ENCODE measurements at places on chromosomes 4 and X.

- DNase-seq, result peak; percentile 28
These were observed 96.1 kb downstream of the FRYL start for GRCh38 chr4:48683784-48684666.

GRCh38 chr4:66562276-66562806, 892.1 kb upstream of the EPHA5 start:
- DNase-seq, result no peak

DNA sequence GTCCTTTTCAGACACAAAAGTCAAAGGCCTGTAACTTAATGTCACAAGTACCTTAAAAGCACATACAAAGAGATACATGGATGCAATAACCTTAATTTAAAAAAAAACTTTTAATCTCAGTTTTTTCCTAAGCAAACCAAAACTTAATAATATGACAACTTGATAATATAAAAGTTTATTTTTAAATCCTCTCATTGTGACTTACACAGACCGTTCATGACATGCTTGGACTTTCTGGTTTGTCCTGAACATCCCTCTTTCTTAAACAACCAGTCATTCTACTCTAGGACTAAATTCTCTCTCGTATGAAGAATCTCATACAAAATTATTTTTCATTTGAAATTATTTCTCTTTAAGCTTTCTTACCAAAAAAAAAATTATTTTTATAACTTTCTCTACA, 43.1 kb upstream of the CYP2U1 start:
- DNase-seq, result no peak

DNA sequence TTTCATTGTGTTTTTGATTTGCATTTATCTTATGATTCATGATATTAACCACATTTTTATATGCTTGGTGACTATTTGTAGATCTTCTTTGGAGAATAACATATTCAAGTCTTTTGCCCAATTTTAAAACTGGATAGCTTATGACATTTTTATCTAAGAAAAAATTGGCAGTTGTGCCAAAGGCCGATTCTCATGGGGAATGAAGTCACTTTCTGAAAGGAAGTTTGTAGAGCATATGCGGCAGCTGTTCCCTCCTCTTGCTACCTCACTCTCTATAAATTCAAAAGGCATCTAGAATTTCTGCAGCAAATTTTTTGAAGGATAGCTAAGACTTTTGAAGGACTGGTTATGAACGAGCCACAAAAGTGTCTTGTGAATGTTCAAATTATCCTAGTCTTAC, 2353.5 kb downstream of the ARAP2 start:
- DNase-seq, result no peak

DNA sequence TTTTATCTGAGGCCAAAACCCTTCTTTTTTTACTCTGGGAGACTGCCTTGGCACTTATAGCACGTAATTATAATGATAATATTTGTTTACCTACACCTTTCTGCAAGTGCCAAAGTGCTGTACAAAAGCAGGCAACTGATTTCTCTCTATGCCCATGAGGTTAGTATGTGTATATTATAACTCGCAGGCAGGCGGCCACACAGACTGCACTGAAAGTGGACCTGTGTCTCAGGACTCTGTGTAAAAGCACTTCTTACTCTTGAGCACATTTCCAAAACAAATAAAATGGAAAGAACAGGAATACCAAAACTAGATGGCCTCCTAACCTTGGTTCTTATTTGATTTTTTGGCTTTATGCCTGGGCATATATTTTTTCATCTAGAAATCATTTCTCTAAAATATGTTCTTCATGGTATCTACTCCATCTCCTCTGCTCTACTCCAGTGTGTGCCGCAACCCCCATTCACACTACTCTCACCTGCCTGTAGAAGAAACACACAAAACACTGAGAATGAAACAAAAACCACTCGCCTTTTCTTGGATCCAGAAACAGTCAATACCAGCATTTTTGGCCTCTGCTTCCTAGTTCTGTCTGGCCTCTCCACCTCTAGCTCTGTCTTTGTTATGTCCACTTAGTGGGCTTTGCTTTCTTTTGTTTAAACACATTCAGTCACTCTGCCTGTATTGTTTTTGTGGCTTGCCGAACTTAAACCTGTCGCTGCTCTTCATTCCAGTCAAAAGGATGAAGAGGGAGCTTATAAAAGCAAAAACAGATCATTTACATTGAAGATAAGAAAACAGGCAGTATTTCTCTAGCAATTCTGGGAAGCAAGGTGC, 934.5 kb upstream of the TENM3 start:
- no peak for DNase-seq

DNA sequence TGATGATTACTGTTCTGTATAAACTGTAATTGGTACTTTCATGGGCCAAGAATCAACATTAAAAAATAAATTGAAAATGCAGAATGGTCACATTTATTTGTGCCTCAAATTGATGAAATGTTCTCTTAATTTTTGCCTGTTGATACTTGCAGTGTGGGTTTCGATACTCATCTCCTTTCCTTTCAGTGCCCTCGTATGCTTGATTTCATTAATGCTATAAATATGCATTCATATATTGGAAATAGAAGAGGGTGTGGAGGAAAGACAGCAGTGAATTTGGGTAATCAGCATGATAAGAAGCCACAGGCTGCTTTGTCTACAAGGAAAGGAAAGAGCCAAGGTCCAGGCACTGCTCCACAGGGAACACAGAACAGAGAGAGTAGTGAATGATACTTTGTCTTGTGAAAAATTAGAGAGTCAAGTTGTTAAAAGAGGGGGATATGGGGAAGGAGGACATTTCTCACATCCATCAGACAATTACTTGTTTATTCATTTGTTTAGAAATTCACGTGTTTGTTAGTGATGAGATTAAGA, 1.0 kb upstream of the DDX60 start:
- DNase-seq, result peak; percentile 34

GRCh38 chr4:36824682-36825081, 419.9 kb upstream of the NWD2 start:
- no peak for DNase-seq

- DNase-seq, result no peak
These were observed 7.2 kb upstream of the ADD1 start for GRCh38 chr4:2836391-2836859.

- no peak for DNase-seq
These were observed 134.6 kb upstream of the BOD1L1 start for GRCh38 chr4:13762130-13762529.
